Effector CD4-positive, alpha-beta T cell (primary cell): ENCODE measurements at places on chromosomes 4 and X.

- no peak for DNase-seq
Observed at GRCh38 chr4:20172070-20172760, 79.5 kb upstream of the SLIT2 start.

DNA sequence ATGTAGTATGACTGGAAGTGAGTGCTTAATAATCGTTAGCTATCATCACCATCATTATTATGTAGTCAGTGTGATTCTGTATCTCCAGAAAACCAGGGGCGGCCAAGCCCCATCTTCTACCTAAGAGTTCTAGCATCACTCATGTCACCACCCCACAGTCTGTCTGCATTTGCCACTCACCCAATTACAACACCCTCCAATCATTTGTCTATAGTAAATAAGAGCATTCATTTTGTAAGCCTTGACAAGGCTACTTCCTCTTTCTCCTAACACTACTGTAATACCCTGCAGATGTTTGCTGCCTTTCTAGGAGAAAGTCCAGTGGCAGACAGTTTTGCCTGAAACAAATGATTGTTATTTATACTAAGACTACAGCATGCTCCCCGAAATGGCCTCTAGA, 15.8 kb upstream of the IL21 start:
- DNase-seq = no peak

DNA sequence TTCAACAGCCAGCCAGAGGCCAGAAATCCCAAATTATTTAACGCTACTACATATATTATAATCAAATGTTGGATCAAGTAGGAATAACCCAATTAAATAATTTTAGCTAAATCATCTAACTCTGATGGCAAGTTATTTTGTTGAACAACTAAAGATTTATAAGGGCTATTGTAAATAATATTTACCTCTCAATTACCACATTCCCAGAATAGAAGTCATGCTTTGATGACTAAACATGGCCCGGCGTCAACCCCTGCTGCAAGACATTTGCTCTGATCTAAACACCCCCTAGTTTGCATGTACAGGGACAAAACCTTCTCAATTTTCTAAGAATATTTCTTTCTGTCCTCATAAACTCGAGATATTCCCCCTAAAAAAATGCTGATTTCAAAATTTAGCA, 14.2 kb downstream of the VEGFC start:
- no peak for DNase-seq

- no peak for DNase-seq
Observed at GRCh38 chr4:7867701-7868435, 71.8 kb downstream of the AFAP1 start.
